Activated CD4-positive, alpha-beta T cell treated with anti-CD3 and anti-CD28 coated beads for 24 hours (primary cell): ENCODE measurements at places on chromosomes 1 and 21.
A peak's percentile ranks its signal among the peaks of the same experiment; 100 is the strongest.

DNA sequence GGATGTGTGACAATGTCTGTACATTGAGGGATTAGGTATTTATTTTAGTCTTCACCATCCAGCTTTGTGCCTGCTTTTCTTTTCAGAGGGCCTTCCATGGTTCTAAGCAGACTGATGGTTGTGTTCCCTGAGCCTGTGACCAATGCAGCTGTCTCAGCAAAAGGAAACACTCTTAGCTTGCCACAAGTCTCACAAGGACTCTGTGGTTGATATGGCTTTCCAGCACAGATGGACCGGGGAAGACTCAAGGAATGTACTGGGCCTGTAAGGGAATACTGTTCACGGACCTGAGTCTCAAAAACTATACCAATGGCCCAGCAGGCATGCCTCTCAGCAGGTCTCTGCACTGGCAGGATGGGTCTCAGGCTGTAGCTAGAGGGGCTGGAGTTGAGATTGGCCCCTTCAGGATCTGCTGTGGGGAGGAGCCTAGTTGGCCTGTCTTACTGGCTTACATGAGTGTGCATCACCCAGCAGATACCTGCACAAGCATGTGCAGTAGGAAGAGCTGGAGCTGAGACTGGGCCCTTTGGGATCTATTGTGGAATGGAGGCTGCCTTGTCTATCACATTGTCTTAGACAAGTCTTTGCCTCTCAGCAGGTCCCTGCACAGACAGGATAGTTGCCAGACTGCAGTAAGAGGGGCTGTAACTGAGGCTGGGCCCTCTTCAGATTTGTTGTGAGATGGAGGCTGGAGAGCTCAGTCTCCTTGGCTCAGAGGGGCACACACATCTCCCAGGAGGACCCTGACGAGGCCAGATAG lies 52.0 kb upstream of the PDC start:
- no peak for DNase-seq

- DNase-seq = no peak
These were observed 74.4 kb upstream of the GRIK3 start for GRCh38 chr1:37108596-37109188.

GRCh38 chr21:21163904-21164303 lies 165.7 kb downstream of the NCAM2 start:
- peak; percentile 27 for DNase-seq

- peak; percentile 27 for DNase-seq
These were observed 32.1 kb downstream of the EYA3 start for GRCh38 chr1:28056129-28056925.
